Stimulated activated CD8-positive, alpha-beta memory T cell treated with anti-CD3 and anti-CD28 coated beads, Interleukin-4, amount 100 ng/mL, for 4 hours (primary cell): ENCODE measurements at places on chromosomes 7 and 10.

- DNase-seq, result no peak
These were observed 479 bp downstream of the PNPLA8 start for GRCh38 chr7:108525327-108525984.

DNA sequence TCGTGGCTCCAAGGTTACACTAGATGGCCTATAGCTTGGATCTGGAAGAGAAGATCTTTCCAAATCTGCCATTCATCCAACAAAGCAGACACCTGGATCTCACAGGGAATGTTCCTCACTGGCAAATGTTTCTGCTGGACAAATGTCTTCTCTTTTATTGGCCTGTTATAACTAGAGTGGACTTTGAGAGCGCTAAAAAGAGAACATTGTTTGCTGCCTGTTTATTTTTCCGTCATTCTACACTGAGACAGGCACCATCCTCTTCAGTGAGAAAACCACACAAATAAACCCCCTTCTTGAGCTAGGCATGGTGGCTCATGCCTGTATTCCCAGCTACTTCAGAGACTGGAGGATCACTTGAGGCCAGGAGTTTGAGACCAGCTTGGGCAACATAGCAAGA, 206.9 kb downstream of the CREB5 start:
- DNase-seq, result no peak

DNA sequence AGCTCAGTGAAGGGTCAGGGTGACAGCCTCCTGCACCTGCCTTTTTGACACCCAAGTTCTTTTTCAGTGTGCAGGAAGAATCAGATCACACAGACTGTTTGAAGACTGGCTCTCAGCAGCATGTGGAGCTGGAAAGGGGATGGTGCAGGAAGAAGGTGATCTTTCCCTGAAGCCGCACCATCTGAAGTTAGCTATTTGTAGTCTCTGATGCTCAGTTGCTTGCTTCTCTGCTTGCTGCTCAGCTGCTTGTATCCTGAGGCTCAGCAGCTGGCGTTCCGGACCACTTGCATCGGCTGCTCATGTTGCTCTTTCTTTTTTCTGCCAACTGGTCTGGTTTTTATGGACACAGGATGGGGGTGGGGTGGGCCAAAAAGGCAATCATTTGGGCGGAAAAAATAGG, 15.8 kb upstream of the DNMBP start:
- no peak for DNase-seq

GRCh38 chr7:132575419-132575981, 770 bp downstream of the PLXNA4 start:
- DNase-seq, result no peak

- no peak for DNase-seq
These were observed 339.2 kb downstream of the ZNF716 start for GRCh38 chr7:57789130-57789529.

DNA sequence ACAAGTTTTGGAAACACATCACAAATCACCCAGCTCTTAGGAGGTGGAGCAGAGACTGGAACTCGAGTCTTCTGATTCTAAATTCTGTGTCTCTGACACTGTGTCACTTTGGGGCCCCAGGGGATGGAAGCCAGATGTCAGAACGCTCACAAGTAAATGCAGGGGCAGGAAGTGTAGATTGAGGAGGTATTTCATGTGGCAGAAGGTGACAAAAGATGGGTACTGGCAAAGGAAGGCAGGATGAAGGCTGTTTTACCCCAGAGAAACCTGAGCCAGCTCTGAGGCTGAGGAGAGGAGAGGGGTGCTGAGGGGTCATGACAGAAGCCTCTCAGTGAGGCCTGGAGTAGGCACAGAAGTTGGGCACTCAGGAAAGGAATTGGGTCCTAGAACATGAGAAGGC, 6.0 kb upstream of the PURB start:
- no peak for DNase-seq

DNA sequence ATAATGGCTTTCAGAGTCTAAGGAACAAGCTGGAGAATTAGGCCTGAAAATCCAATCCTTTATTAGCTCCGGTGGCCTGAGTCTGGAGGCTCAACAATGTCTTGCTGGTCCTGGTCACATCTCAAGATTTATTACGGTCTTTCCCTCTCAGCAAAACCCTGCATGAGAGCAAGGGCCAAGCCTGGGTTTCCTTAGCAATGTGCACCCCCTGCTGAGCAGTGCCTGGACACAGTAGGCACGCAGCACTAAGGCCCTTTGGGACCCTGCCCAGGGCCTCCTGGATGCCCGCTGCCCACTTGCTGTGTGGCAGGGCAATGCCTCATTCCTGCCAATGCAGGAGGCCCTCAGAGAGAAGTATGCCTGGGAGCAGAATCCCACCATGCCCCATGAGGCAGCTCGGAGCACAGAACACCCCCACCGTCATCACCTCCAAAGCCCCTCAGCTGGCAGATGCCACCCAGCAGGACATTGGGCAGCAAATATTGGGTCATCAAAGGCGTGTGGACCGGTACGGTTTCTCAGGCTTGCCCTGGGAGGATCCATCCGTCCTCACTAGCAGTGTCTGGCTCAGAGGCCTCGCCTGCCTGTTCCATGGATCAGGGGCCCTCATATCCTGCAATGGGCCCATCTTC, 156.4 kb downstream of the OAT start:
- DNase-seq, result no peak
